SK-N-SH treated with all-trans-retinoic acid at 6 μM for 48 hours (cell line): ENCODE measurements at places on chromosomes 7 and 10.

DNA sequence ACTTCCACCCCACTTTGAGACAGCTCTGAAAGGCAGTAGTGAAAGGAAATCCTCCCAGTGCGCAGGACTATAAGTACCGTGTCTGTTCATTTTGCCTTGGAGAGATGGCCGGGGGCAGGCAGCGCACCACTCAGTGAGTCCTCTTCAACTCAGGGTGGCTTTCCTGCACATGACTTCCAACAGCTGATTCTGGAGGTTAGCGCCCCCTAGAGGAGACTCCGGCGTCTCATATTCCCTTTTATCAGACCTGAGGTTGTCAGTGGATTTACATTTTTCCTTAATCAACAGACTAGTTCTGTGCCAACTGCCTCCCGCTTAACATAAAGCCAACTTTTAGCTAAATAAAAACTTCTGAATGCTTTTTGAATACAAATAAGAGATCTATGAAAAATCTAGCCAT lies 101.0 kb downstream of the HERPUD2 start:
- peak; percentile 40; the same call in 1 of the 3 replicates for ATAC-seq

GRCh38 chr10:68981074-68981473 lies 7.5 kb upstream of the KIFBP start:
- peak; percentile 78 for ATAC-seq

DNA sequence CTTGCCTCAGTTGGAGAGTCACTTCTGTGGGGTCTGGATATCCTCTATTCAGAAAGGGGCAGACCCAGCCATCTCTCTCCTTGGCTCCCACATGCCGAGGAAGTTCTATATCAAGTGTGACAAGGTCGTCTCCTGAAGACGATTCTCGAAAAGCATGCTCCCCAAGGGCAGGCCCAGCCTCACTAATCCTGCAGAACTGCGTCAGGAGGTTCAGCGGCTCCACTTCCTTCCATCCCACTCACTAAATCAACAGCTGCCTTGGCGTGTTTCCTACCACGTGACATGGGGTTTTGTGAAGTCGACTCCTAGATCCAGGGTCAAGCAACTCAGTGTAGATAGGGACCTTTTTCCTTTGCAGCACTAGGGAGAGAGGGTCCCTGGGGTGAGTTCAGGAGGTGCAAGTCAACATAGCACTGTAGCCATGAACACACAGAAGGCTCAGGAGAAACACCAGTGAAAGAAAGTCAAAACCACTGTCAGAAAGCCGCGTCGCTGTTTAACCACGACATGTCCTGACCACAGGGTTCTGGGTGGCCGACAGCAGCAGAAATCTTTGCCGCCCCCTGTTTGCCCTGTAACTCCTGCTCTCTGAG lies 156.4 kb downstream of the PRPF18 start:
- ATAC-seq, result no peak

GRCh38 chr10:5187867-5188266 lies 2.9 kb upstream of the AKR1C8 start:
- ATAC-seq, result no peak

DNA sequence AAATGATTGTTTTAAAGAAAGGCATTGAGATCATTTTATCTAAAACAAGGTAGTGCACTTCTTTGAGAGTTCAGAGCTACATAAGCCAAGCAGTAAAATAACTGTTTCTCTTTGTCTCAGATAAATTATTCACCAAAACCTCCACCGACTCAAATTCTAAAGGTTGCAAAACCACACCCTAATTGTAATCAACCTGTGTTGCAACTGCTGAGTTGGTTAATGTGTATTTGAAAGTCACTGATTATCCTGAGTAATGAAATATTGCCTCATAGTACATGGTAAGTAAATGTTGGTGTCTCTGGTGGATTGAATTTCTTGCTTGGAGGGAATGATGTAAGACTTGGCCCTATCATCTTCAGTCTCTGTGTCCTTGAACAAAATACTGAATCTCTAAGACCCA lies 35.9 kb upstream of the CYP2C9 start:
- no peak for ATAC-seq

DNA sequence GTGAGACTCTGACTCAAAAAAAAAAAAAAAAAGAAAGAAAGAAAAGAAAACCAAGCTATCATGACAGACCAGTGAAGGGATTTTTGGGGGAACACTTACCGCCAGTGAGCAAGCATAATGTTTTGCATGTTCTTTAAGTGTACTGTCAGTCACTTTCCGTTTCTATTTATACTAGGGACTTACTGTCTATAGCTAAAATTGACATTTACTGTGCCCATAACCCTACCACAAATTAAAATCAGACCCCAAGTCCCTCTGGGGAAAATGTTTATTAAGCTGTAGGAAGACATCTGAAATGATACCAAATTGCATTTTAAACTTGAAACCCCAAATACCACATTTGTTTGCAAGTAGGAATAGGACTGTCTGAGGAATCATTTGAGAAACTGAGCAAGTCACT lies 252.8 kb downstream of the TRIL start:
- ATAC-seq, result no peak

GRCh38 chr10:132307823-132308586 lies at the start of gene STK32C:
TSS of gene STK32C (minus strand) at chr10:132307950. CDS start at chr10:132307833, 117 bp downstream.
- peak; percentile 93 for ATAC-seq

- no peak for ATAC-seq
These were observed 5.4 kb downstream of the PLAC9 start for GRCh38 chr10:80137920-80138319.

- peak; percentile 38; the same call in 2 of the 3 replicates for ATAC-seq
These were observed 582.9 kb upstream of the ANKRD30A start for GRCh38 chr10:36542493-36542892.

DNA sequence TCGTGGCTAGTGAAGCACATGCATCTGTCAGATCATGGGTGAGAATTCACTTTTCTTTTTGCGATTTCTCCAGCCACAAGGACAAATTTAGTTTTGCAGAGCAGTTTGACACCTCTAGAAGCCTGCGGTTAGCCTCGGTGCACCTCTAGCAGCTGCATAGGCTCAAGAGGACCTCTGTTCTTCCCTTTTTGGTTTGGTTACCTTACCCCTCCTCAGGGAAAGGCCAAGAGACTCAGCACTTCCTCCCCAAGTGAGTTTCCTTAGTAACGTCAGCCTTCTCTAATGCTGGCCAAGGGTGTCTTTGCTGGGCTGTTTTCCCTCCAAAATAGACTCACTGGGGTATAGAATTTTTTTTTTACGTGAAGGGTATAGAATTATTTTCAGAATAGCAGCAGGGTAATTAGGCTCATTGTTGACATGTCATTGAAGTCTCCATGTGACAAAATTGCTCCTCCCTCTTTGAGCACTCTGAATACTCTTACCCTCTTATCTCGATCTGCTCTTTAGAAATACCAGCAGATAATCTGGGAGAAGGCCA lies 97.8 kb downstream of the AUTS2 start:
- no peak for ATAC-seq

DNA sequence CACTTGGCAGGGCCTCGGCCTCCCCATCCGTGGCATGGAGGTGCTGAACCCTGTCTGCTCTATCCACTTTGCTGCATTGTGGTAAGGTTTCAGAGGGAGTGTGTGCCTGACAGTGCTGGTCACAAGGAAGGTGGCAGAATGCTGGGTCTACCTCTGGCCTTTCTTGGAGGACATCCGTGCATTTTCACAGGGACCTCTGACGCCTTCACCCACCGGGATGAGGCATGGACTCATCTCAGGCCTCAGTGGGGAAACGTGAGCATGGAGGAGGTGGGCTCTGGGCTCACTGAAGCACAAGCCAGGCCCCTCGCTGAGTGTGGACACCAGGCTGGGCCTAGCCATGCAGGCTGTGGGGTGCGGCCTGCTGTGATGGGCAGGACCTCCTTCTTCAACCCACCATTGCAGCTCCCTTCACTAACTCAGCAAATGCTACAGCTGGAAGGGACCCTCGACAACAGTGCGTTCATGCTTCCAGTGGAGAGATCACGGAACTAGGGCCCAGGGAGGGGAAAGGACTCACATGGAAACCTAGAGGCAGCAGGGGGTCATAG lies 8.6 kb downstream of the TBATA start:
- no peak for ATAC-seq

- no peak for ATAC-seq
These were observed 306.0 kb downstream of the TFEC start for GRCh38 chr7:115724400-115725056.

- peak; percentile 35; the same call in 1 of the 3 replicates for ATAC-seq
These were observed 38.8 kb downstream of the SVOPL start for GRCh38 chr7:138662076-138662990.

DNA sequence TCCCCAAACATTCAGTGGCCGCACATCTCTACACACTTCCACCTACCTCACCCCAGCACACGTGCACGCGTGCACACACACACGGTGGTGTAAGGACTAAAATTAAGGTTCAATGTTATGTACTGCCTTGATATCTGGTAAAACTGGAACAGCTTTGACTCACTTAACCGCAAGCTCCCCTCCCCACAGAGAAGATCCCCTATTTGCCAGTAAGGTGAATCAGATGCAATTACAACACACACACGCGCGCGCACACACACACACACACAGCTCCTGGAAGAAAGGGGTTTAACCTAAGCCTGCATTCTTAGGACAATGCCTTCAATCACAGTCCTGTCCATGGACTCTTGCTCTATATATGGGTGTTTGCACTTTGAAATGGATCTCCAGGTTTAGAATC lies 25.5 kb upstream of the VPS41 start:
- ATAC-seq, result no peak

GRCh38 chr10:21751341-21752310 lies 217.6 kb downstream of the MLLT10 start:
- no peak for ATAC-seq

DNA sequence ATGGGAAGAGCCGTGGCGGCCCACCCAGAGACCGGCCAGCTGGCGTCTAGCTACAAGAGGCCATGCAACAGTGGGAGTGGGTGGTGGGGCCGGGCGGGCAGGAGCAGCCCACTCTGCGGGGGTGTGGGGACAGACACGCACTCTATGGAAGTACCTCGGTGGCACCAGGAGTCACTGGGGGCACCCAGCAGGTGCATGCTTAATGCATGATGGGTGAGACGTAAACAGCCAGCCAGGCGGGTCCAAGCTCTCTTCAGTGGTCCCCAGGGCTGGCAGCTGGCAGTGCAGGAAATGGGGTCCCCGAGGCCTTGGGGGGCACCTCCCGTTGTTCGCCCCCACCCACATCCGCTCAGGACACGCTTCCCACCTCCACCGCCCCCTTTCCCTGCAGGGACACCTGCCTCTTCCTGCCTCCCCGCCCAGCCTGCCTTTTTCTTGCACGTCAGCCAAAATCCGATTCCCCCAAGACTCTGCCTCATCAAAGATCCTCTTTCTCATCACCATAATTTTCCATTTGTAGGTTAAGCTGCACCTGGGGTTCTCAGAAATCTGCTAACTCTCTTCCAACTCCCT lies 22.6 kb upstream of the PSMG3 start:
- no peak for ATAC-seq

- no peak for ATAC-seq
These were observed 37.7 kb downstream of the CDK13 start for GRCh38 chr7:39987641-39988347.

DNA sequence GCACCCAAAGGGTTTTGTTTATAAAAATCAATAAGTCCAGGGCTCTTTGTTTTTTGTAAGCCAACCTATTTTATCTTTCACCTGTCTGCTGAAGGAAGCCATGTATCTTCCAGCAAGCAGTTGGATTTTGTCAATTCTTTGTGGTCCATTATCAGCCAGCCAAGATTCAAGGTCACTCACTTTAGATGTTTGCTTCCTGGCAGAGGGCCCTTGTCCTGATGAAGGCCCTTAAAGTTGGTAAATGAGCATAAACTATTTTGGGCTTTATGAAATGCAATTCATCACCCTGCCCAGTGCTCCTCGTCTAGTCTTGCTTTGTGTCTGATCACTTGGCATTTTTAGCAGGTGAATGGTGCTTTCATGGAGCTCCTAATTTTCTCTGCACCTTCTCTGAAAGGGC lies 1004.2 kb downstream of the GRID1 start:
- no peak for ATAC-seq

DNA sequence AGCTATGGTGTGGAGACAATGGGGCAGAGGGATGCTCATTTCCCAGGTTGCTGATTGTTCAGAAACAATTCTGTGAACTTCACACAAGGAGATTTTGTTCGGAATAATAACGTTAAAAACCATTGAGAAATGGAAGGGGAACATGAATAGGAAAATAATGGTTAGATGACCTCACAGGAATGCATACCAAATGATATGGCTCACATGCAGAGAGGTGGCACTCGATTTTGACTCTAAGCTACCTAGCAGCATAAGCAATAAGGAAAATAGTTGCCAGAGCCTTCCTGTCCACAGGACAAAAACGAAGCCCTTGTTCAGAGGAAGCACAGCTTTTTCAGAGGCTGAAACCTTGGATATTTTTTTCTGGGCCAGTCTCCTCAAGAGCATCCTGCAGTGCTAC lies 293.1 kb downstream of the ZEB1 start:
- no peak for ATAC-seq

DNA sequence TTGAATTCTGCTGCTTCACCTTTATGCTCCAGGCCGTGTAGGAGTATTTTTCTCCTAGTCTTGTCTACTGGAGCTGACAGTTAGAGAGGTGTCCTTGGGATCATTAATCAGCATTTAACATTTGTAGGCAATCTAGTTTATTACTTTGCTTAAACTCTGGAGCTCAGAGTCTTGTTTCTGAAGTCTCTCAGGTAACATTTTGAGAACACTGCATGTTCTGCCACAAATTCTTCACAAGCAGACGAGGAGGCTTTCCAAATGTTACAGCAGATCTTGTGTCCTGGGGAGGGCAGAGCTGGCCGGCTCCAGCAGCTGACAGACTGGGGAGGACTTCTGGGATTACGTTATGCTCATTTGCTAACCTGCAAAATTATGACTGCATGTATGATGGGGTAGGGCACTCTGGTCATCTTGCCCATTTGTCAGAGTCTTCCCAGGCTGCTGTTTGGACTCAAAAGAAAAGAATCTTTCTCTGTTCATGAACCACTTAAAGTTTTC lies 50.5 kb downstream of the GALNT17 start:
- no peak for ATAC-seq

DNA sequence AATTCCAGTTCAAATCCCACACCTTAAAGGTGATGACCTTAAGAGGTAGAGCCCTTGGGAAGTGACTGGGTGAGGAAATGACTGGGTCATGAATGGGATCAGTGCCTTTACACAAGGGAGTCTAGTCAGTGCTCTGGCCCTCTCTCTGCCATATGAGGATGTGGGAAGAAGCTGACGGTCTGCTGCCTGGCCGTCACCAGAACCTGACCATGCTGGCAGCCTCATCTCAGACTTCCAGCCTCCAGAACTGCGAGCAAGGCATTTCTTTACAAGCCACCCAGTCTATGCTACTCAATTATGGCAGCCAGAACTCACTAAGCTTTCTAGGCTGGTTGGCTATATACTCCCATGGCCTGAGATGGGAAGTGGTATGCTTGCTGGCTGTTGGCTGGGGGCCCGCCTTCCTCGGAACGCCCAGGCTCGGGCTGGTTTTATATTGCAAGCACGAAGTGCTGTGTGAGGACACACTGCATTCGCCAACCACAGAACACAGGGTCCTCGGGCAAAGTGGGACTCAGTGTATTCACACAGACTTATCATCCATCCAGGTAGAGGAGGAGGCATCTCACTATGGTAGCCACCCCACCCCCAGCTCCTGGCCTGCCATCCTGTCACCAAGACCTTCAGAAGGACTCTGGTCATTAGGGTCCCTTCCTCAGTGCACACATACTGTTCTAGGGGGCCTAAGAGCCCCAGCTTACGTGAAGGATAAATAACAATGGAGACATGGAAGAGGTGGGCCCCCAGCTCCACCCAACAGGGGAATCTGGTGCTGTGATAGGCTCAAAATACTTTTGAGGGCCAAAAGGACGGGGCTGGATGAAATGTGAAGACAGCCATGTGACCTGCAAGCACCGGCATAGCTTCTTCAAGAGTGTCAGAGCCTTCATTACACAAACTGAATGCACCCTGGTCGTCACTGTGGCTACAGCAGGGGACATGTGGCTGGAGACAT lies 49.0 kb downstream of the ZRANB1 start:
- no peak for ATAC-seq

- ATAC-seq, result no peak
These were observed 194.8 kb downstream of the MAD1L1 start for GRCh38 chr7:2037808-2038522.

GRCh38 chr7:128954150-128954549 lies 16.4 kb downstream of the IRF5 start:
- no peak for ATAC-seq
